ENCODE measurements at places on chromosomes 3 and 15. TPM values are rescaled to one million over a fixed set of nuclear protein-coding genes. Genes with fewer than 3 reads are reported as not detected.

DNA sequence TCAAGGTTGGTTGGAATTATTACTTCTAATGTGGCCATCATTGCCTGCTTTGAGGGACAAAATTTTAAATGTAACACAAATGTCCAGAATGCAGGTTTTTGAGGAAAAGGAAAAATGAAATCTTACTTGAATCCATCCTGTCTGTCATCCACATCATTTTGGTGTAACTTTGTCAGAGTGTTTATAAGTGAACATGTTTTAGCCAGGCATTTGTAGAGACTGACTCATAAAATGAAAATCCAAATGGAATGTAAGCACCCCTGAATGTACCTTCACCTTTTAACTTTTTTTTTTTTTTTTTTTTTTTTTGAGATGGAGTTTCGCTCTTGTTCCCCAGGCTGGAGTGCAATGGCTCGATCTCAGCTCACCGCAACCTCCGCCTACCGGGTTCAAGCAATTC is 141.8 kb upstream of the BNIP2 start:
- DNase-seq: no peak

ECE2 gene
- not detected for total RNA-seq

- no peak for DNase-seq
These were observed 70.4 kb downstream of the UMPS start for GRCh38 chr3:124800511-124801258.

- DNase-seq: no peak
These were observed 260.5 kb upstream of the ZPLD1 start for GRCh38 chr3:102174312-102174712.

DNA sequence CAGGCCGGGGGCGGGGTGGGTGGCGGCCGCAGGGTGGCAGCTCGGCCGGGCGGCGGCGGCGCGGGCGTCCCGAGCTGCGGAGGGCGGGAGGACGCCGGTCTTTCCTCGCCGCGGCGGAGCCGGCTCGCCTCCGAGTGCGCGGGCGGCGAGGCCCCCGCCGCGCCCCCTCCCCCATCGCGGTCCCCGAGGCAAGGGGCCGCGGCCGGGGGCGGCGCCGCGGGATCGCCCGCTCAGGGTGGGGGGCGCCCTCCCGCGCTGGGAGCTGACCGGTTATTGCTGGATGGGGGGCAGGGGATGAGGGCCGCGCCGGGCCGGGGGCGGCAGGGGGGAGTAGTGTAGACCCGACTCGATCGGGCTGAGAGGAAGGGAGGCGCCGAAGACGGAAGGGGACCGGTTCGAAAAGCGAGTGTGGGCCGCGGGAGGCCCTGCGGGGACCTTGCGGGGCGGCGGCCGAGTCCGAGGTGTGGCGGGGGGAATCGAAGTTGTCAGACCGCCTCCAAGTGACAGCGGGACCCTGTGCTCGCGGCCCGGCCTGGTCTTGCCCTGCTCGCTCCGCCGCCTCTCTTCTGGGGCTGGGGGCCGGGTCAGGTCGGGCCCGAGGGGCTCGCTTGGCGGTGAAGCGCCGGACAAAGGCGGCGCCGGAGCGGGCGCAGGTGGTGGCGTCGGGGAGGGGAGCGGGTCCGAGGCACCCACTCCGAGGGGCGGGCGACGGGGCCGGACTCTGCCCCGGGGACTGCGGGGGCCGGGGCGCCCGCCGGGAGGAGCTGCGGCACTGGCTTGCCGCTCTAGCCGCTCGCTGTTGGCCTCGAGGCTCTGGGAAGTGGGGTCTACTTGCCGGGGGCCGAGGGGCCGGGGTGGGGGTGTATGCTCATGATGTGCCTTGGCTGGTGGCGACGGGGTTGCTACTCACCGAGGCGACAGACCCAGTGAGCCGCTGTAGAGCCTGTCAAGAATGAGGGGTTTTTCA is 1.1 kb downstream of the BAHD1 start:
- no peak for DNase-seq

All from NCI-H460 (cell line).